ENCODE measurements at places on chromosomes 16 and 17.

- peak; percentile 16 for DNase-seq
Observed at GRCh38 chr16:49980166-49980565, 44.9 kb upstream of the CNEP1R1 start.

GRCh38 chr17:74682471-74683190 is 30.1 kb downstream of the CD300LF start:
- DNase-seq = no peak

GRCh38 chr17:49596613-49597244 is 21.1 kb downstream of the NXPH3 start:
- no peak for DNase-seq

DNA sequence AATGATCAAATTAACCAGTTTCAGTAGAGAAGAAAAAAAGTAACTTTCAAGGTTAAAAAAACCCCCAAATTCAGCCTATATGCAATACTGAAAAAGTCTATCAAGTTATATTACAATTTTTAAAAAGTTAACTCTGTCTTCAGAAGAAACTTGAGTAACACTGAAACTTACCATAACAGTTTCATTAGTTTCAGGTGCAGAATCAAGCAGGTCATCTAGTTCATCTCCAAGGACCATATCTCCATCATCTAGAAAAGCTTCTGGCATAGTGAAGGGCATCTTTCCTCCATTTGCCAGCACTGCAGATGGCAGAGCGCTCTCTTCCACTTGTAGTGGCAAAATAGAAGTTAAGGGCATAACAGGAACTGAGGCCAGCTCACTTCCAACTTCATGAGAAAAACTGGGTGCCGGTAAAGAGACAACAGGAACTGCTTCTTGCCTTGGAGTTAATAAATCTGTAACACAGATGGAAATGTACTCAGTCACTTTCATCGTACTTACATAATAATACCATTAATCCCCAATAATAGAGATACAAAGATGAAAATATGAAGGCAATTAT is 22.9 kb downstream of the ZC3H7A start:
- DNase-seq = no peak

DNA sequence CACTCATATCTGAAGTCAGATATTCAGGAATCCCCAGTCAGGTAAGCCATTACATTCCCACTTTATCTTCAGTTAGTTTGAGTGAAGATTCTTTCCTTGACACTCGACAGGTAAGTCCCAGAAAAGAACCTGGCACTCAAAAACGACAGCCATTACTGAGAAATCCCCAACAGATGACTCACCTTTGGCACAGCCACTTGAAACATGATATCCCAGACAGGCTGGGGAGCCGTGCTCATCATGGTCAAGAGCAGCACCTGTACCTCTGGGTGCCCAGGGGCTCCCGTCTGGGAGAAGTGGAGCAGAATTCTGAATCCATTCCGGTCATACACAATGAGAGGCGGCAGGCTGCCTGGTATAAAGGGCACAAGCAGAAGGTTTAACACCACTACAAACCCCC is 16.8 kb upstream of the COG7 start:
- no peak for DNase-seq

All from hepatocyte (in vitro differentiated cells).